ENCODE measurements at places on chromosomes 7 and 10.

GRCh38 chr7:80708123-80708522 lies 69.7 kb downstream of the CD36 start:
- DNase-seq = no peak

GRCh38 chr7:6279341-6279740 lies 6.9 kb upstream of the CYTH3 start:
- no peak for DNase-seq

GRCh38 chr10:126337251-126337810 lies 50.9 kb downstream of the ADAM12 start:
- no peak for DNase-seq

- peak; percentile 27 for DNase-seq
Measured at GRCh38 chr7:23712368-23713284, 2.6 kb downstream of the STK31 start.

DNA sequence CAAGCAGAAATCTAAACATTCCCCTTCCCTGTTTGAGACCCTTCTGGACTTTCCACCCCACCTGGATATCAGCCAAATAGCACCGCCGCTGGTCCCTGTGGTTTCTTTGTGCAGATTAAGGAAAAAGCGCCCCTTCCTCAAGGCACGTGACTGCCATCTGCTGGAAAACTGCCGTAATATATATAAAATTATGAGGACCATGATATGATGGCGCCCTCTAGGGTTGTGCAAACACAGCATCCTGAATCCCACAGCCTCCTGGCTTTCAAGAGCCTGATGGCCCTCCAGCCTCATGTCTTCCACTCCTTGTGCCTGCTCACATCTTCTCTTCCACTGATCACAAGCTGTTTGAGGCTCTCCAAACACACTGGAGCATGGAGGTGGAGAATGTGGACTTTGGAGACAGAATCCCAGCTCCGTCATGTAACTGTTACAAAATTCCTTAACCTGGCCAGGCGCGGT lies 121.3 kb downstream of the MYL10 start:
- peak; percentile 58 for DNase-seq

GRCh38 chr10:9311702-9312499 lies 1257.4 kb downstream of the GATA3 start:
- DNase-seq = no peak

- DNase-seq = no peak
Measured at GRCh38 chr7:93258661-93259060, 26.5 kb downstream of the VPS50 start.

GRCh38 chr7:40569326-40569725 lies 434.5 kb downstream of the SUGCT start:
- no peak for DNase-seq

DNA sequence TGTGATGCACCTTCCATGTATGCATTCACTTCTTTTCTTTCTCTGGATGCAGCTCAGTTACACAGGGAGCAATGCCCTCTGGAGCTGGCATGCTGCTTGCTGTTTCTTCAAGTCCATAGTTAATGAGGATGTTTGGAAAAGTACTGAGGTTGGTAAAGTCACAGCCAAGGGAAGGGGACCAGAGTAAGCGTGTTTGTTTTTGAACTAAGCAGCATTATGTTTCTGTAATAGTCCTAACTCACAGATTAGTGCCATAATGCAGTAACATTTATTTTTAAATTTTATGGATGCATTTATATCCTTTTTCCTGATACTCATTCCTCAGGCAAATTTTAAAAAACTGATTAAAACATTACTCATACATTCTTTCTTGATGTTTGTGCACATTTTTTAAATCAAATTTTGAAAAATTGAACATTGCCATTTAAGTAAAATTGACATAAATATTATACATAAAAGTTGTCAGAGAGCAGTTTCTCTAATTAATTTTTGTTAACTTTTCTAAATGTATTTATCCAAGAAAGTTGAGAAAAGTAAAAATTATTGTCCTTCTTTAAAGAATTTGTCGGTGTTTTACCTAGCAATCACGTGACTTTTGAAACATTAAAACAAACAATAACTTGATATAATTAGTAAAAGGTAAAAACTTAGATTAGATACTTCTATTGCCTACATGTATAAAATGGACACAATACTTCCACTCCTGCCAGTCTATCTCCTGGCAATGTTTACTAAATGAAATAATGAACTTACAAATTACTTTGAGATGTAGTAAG lies 659.6 kb upstream of the ANKRD30A start:
- no peak for DNase-seq

DNA sequence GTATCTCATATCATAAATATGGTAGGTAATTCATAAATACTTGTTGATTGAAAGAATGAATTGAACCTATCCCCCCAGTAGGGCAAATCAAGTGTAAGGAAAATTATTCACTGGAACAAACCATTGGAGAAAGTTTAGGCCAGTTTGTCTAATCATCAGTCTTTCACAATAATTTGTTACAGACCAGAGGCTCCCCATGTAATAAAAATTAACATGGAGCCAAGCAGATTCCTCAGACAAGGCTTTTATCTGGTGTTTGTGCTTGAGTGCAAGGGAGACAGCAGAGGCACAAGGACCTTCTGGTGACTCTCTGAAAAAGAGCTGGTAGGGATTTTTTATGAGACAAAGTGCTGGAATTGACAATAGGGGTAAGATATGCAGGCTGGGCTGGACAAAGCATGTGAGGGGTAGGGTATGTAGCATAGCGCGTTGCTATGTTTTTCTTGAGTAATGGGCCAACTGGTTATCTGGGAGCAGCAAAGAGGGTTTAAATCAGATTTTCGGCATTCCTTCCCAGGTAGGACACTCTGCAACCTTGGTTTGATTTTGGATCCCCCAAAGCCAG lies 7.8 kb upstream of the PANK1 start:
- no peak for DNase-seq

- DNase-seq = no peak
Measured at GRCh38 chr10:125080296-125080695, 80.1 kb downstream of the CTBP2 start.

GRCh38 chr10:18368682-18369081 lies 228.5 kb downstream of the CACNB2 start:
- DNase-seq = no peak

Data from NCI-H2029 treated with DMSO at 0.1 percent for 48 hours (cell line).